ENCODE measurements at places on chromosomes 7 and 10. TPM values are rescaled to one million over a fixed set of nuclear protein-coding genes. Genes with fewer than 3 reads are reported as not detected.

The GPR141 gene
- total RNA-seq, result 0.33 TPM

The CYP2C8 gene
- not detected for total RNA-seq

The NEUROG3 gene
- not detected for total RNA-seq

The CH25H gene
- 0.30 TPM for total RNA-seq

The AGR2 gene
- not detected for total RNA-seq

The MACROH2A2 gene
- total RNA-seq, result 17.9 TPM

The MEST gene
- 4.9 TPM for total RNA-seq
